ENCODE measurements at places on chromosomes 11 and 22.

DNA sequence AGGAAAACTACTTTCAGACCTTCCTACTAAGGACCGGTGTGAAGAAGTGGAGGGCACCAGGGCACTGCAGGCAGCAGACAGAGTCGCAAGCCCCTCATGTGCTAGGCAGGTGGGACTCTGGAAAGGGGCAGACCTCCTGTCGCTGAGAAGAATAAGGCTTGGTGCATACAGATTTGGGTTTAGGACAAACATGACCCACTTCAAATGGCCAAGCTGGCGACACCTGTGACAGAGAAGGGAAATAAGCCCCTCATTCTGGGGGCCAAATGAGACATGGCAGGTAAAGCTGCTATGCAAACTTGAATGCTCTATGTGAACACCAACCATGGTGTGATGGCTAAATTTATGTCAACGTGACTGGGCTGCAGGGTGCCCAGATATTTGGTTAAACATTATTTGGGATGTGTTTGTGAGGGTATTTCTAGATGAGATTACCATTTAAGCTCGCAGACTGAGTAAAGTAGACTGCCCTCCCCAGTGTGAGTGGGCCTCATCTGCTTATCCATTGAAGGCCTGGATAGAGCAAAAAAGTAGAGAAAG is 112.4 kb upstream of the PITPNB start:
- DNase-seq, result no peak

DNA sequence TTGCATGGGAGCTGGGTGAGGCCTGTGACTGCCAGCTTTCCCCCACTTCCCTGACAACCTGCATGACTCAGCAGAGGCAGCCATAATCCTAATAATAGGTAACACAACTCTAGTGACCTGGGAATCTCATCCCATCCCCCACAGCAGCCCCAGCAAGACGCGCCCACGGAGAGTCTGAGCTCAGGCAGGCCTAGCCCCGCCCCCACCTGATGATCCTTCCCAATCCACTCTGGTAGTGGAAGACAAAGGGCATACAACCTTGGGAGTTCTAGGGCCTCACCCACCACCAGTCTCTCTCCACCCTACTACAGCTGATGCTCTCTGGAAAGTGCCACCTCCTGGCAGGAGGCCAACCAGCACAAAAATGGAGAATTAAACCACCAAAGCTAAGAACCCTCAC is 60.3 kb downstream of the CWF19L2 start:
- DNase-seq, result no peak

GRCh38 chr11:120432056-120433018 is 79.2 kb upstream of the GRIK4 start:
- DNase-seq, result no peak

DNA sequence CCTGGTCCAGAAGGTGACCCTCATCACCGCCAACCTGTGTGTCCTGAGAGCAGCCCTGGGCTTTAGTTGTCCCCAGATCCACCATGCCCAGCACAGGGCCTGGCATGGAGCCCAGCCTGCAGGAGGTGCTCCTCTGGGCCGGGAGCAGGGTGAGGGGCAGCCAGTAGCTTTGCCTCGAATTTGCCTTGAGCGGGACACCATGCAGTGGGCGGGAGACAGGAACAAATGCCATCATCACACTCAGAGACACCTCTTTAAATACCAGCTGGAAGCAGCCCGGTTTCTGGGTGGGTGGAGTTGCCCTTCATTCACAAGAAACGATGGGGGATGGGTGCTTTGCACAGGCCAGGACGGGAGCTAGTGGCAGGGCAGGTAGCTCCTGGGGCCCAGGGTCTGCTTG is 19.3 kb downstream of the FLRT1 start:
- DNase-seq, result no peak

DNA sequence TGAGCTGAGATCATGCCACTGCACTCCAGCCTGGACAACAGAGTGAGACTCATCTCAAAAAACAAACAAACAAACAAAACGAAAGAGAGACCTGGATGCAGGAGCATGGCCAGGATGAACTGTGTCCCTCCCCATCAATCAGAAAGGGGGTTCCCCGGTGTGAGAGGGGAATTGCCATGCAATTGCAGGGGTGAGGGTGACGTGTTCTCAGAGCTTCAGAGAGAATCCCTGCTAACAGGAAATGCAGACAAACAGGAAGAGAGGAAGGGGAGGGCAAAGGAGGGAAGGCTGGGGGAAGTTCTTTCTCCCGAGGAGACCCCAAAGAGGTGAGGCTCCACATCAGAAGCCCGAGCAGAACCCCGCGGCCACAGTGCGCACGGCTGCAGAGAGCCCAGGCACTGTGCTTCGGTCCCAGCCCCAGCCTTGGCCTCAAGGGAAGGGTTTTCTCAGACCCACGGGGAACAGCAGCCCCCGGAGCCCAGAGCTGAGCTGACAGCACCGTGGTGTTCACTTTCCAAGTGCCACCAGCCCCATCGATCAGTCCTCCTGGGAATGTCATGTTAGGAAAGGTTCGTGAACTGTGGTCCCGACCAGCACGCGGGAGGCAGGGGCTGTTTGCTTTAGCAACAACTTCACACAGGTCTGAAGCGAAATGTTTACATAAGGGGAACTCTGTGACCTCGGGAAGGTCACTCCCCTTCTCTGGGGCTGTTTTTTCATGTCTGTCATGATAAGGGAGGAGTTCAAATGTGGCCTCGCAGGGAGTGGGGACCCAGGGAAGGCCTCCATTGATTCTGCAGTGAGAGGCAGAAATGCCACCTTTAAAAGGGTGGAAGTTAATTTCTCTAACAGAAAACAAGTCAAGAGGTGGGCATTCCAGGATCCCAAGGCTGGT is 108.0 kb upstream of the ANO1 start:
- peak; percentile 15 for DNase-seq

DNA sequence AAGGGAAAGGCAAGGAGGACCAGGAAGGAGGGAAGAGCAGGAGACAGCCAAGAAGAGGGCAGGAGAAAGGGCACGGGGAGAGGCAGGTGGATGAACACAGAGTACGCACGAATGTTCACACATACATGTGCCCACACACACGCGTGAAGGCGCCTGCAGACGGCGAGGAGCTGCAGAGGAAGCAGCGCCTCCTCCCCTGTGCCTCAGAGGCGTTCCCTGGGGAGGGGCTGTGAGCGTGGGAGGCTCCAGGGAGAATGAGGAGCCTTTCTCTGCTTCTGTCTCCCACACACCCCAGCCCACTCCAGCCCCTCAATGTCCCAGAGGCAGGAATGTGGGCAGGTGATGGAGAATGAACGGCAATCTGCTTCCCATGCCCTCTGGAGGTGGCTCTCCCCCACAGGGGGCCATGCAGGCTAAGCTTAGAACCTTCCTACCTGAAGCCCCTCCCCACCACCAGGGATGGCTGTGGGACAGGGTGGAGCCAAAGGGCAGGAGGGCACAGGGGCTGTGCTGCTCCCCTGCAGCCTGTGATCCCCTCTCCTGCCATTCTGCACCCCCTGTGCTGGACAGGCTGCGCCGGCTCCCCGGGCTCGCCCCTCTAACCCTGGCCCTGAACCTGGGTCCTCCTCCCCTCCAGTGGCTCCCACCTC is 25.3 kb downstream of the PPM1F start:
- no peak for DNase-seq

DNA sequence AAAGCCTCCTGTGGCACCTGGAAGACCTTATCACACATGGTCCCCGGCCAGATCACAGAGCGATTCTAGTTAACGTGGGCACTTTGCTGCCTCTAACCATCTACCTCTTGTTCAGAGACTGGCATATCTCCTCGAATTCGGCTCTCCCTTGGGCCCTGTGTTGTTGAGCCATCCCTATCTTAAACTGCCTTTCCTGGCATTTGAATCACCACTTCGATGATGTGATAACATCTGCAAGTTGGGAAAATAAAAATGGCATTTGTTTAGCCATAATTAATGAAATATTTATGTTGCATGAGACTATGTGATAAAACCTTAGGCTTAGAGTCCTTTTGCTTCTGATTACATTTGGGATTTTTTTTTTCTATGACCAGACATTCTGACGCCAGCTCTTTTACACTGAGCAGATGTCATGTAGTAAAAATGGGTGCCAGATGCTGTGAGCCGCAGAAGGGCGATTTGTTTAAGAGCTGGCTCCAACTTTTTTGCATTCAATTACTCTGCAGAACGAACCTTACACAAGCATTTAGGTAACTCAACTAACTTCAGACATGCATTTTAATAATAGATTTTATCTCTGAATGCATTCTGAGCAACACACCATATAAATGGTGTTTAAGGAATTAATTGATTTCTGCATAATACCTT is 58.5 kb upstream of the PARVA start:
- no peak for DNase-seq

DNA sequence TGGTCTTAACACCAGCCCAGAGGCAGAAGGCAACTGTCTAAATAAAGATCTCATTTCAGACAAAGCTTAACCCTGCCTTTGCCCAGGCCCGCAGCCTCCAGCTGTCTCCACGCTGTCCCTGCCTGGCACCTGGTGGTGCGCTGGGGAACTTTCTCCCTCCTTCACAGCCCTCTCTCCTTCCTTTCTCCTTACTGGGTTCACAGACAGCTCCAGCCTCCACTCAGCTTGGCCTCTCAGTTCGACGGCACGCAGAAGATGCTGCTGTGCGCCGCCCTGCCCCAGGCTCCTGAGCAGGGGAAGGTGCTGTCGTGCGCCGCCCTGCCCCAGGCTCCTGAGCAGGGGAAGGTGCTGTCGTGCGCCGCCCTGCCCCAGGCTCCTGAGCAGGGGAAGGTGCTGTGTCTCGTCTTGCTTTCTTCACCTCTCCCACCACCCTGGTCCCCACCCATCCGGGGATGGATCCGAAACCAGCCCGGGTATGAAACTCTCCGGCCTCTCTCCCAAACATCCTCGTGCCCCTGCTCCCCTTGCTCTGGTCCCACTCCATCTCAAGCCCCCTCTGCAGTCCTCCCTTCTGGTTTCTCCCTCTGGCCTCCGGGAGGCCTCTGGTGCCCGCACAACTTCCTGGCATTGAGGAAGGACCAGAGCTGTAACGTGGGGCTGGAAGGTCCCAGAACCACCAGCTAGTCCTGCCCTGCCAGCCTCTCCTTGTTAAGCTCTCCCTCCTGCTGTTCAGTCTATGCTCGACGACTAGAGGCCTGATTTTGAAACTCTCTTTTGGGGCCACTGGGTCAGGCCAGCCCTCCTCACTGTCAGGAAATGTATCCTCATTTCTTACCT is 22.9 kb upstream of the JAM3 start:
- DNase-seq, result peak; percentile 53

DNA sequence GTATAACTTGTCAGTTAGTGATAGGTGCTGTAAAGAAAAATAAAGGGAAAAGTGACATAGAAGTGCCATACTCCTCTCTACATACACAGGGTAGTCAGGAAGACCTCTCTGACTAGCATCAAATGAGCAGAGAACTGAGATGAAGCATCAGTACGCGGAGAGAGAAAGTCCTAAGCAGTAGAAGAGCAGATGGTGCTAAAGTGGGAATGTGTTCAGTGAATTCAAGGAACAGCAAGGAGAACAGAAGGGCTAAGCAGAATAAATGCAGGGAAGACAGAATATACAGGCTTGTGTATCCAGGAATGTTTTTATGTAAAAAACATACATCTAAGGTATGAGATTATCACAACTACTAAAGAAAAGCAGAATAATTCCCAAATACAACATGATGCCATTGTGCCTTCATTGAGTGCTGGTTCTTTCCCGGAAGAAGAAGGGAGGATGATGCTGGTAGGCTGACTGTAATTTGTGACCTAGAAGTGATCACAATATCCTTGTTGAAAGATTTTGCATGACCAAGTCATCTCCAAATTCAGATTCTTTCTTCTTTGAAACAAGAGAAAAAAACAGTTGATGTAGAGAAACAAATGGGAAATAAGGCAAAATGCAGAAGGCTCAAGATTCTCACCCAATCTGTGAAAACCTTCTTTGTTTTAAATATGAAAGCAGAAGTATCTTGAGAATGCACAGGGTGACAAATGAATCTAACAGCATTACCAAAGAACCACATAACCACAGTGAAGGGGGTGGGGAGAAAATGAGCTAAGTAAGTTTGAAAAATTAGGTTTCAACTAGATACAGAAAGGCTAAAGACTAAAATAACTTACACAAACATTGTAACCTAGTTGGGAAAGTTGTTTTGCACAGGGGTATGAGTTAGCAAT is 20.5 kb downstream of the MRE11 start:
- no peak for DNase-seq

DNA sequence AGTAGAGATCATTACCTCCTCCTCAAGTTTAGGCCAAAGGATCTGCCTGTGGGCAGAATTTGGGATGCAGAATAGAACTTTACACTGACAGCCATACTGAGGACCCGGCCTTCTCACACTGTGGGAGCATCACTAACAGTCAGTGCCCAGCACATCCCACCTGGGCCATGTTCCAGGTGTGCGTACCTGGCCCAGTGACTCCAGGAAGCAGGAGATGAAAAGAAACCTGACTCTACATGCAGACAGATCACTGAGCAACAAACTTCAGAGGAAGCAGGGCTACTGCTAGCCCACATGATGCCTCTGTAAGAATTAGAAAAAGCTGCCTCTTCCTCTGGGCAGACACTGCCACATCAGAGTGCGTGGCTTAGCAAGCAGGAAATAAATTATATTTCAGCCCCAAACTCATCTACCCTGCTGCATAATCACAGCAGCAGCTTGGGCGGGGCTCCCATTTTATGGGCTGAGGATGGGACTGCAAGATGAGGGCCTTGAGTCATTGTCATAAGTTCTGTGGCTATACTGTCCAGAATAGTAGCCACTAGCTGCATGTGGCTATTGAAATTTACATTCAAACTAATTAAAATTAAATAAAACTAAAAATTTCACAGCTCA is 6.0 kb upstream of the LMO2 start:
- DNase-seq, result no peak

DNA sequence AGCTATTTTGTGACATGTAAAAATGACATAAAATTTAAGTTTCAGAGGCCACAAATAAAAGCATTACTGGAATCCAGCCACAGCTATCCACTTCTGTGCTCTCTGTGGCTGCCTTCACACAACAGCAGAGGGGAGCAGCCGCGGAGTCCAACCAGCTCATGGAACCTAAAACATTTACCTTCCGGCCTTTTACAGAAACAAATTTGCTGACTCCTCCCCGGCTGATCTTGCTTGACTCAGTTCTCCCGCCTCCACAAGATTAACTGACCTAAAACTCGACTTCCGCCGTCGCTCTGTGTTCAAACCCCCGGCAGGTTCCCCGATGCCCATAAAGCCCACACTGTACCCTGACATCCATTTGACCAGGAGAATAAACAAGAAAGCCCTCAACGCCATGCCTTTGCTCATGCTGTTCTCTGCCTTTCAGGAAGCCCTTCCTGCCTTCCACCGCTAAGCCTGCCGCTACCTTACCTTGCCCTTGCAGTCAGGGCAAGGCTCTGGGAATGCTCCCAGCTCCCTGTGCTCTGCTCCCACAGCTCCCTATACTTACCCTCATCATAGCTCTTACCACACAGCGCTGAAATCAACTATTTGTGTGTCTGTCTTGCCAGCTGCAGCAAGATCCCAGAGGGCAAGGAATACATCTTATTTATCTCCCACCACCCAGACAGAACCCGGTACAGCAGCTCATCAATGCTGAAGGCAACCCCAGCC is 35.4 kb downstream of the MICAL3 start:
- no peak for DNase-seq

- DNase-seq, result no peak
Measured at GRCh38 chr22:20319041-20319744, 667 bp downstream of the DGCR6L start.
